ENCODE measurements at places on chromosomes 4 and X.

DNA sequence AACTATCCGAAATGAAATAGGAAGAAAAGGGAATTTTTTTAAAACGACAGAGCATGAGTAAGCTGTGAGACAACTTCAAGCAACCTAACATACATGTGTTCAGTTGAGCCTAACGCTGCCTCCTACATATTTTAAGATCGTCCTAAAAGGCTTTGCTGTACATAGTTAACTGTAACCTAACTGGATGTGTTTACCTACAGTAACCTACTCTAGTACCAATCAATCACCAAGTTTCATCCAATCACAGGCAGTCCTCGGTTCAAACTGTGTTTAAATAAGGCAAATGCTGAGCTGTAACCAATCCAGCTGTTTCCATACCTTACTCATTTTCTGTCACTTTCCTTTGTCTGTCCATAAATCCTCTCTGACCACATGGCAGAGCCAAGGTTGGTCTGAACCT is 17.1 kb downstream of the RCHY1 start:
- DNase-seq, result no peak

DNA sequence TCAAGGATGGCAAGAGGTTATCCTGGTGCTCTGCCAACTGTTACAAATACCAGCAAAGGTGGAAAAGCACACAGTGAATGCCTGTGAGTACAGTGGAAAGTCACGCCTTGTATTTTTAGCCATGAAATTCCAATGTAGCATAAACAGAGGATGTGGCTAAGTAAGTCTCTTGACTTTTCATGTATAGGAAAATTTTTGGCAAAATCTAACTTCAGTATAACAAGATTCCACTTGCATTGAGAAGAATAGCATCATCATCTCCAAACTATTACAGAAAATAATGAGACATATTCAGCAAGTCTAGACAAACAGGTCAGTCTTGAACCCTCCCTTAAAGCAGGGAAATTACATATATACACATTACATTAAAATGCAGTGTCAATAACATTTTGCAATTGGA is 7.9 kb downstream of the SLC10A6 start:
- DNase-seq, result no peak

GRCh38 chrX:39445336-39445735 is 644.1 kb downstream of the MID1IP1 start:
- no peak for DNase-seq

DNA sequence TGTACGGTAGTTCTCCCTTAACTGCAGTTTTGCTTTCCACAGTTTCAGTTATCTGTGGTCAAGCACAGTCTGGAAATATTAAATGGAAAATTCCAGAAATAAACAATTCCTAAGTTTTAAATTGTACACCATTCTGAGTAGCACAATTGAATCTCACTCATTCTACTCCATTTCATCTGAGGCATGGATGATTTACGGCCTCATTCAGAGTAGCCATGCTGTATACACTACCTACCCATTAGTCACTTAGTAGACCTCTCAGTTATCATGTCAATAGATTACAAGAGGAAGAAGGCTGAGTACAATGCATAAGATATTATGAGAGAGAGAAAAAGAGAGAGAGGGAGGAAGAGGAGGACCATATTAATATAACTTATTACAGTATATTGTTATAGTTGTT is 77.5 kb downstream of the ENOX2 start:
- no peak for DNase-seq

GRCh38 chr4:84583876-84584380 is 1.0 kb downstream of the CDS1 start:
- DNase-seq, result no peak

DNA sequence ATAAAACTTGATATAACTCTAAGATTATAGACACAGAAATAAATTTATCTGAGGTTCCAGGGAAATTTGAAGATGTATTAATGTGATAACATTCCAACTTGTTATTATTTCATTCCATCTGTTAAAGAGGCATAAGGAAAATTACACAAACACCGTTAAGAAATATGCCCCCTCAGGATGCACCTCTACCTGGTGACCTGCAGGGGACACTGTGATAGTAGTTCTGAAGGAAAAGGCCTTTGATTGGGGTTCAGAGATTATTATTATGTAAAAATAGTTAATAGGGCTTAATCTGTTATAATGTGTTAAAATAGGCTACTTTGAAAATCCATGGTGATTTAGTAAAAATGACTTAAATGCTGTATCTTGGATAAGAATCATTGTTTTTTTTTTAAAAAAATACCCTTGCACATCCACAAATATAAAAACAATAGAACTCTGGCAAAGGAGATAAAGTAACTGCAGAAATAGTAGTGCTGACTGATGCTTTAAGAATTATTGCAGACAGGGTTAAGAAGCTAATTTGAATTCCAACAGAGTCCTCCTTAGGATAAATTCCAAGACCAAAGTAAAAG is 6.1 kb upstream of the ABRAXAS1 start:
- DNase-seq, result peak; percentile 0

GRCh38 chr4:71230271-71231128 is 108.3 kb upstream of the SLC4A4 start:
- DNase-seq, result peak; percentile 80

GRCh38 chr4:13528821-13529127 is 15.5 kb downstream of the NKX3-2 start:
- peak; percentile 16 for DNase-seq

- DNase-seq, result no peak
Observed at GRCh38 chr4:22842360-22843018, 149.8 kb downstream of the GBA3 start.

DNA sequence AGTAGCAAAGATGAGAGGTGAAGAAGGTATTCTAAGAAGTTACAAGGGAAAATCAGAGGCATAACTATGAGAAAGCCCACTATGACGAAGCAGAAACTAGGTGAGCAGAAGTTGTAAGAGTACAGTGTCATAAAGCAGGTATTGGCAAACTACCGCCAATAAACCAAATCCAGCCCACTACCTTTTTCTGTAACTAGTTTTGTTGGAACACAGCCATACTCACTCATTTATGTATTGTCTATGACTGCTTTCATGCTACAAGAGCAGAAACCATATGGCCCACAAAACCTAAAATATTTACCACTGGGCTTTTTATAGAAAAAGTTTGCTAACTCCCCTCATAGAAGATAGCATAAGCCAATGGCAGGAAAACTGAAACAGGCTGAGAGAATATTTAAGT is 31.8 kb upstream of the ZCCHC13 start:
- no peak for DNase-seq
